Fibroblast of the aortic adventitia (primary cell): ENCODE measurements at places on chromosomes 4 and X.

DNA sequence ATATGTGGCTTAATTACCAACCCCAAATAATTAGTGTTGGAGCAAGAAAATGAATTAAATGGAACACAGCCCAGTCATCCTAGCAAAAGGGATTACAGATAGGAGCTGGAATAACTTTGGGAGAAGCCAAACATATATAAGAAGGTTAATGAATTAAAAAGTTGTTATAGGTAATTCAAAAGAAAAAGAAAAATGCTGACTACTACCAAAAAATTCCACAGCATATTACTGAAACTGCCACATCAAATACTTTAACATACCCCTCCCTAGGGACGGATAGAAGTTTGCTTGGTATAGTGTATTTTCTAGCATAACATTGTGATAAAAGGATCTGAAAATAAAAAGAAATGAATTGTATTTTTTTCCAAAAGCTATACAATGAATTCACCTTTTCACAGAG lies 99.5 kb downstream of the ENOX2 start:
- DNase-seq = no peak

GRCh38 chr4:69075061-69075792 lies 21.0 kb upstream of the UGT2B7 start:
- DNase-seq = no peak

- DNase-seq = no peak
These were observed 22.3 kb upstream of the TMEM150C start for GRCh38 chr4:82583897-82584587.

GRCh38 chr4:164350061-164350460 lies 403.9 kb upstream of the SMIM31 start:
- no peak for DNase-seq

DNA sequence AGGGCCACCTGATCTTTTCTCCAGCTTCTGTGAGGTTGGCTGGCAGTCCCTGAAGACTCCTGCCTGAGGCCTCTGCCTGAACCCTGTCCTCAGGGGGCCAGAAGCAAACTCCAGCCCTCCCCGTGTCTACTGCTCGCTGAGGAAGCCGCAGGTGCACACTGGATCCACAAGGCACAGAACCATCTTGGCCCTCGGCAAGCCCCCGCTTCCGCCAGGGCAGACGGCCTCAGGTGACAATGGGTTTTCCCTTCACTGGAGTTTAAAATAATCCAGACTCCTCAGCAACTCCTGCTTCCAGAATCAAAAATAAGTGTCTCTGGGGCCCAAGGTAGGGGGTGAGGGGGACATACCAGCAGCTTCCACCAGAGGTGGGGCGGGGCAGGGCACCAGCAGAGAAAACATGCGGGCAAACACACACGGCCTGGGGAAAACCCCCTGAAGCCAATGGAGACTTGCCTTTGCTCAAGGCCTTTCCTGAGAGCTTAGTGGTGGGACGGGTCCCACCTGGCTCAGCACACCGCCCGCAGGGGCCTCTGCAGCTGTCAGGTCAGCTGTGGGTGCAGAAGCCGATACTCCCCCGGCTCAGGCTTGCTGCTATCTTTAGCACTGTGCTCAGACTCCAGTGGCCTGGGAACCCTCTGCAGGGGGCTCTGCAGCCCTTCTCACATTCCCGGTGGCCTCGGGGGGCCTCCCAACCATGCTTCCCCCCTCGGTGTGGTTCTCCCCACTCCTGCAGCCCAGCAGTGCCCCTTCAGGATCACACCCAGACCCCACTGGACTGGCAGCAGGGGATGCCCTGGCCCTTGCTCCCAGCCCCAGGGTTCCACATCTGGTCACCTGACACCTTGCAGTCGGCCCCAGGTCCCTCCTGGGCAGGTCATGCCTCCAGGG lies 1.9 kb downstream of the MYL5 start:
- DNase-seq = no peak

DNA sequence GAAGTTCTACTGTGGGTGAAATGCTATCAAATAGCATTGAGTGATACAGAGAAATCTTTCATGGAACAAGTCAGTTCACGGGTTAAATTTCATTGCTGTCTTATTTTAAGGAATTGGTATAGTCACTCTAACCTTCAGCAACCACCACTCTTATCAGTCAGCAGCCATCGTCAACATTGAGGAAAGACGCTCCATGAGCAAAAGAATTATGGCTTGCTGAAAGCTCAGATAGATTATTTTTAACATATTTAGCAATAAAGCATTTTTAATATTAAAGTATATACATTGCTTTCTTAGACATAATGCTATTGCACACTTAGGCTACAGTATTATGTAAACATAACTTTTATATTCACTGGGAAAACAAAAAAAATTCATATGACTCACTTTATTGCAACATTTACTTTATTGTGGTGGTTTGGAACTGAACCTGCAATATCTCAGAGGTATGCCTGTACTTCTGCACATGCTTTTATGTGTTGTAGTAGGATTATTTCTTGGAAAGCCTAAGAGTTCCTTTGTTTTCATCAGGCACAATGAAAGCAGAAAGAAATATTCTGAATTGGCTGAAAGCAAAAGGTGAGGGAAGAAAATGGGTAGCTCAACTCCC lies 586.7 kb downstream of the GBA3 start:
- DNase-seq = peak; percentile 0

DNA sequence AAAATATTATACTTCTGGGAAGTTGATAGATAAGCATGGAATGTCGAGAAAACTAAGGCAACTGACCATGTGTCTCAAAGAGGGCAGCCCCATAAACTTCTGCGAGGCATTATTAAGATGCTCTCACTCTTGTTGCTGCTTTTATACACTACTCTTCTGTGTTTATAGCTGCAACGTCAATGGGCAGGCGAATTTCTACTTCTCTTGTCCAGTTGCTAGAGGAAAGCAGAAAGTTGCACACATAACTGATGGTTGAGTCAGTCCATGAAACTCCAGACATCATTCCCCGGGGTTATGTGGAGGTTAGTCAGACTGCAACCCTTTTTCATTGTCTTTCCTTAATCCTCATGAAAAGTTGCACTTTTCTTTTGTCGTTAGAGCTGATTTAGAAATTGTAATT lies 39.8 kb downstream of the VCX3B start:
- DNase-seq = peak; percentile 12

- DNase-seq = no peak
These were observed 232.5 kb downstream of the ARHGAP10 start for GRCh38 chr4:147964266-147964880.

- peak; percentile 97 for DNase-seq
These were observed 146.0 kb upstream of the CPEB2 start for GRCh38 chr4:14856062-14856933.

- no peak for DNase-seq
These were observed 78.0 kb upstream of the STX18 start for GRCh38 chr4:4619821-4620220.

DNA sequence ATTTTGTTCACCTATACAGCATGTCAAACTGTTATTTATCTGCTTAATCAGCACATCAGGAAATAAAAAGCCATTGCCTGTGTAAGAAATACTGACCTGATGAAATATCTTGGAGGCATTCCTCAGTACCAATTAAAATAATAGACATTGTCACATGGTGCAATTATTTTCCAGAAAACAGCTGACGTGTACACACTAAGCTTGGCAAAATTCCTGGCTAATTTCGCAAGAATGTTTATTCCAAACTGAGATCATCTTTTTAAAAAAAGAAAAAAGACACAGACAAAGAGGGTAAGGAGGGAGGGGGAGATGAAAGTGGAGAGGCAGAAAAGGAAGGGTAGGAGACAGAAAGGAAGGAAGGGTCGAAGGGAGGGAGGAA lies 61.9 kb upstream of the NFKB1 start:
- peak; percentile 97 for DNase-seq

GRCh38 chr4:163110442-163110841 lies 56.2 kb downstream of the NAF1 start:
- DNase-seq = no peak

- peak; percentile 58 for DNase-seq
These were observed 55.7 kb upstream of the SHISA3 start for GRCh38 chr4:42341518-42342026.

DNA sequence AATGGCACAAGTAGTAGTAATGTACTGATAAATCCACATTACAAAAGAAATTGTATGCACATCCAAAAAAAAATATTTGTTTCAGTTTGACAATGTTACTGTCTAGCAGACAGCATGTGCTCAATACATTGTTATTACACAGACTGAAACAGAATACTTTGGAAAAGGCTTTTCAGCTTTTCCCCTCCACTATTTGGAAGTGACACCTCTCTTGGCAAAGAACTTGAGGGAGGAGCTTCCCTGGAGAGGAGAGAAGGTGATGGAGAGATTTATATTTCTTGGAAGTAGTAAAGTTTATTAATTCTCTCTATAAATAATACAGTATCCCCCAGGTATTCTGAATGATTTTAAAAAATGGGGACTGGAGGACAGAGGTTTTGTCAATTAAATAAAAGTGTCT lies 131.8 kb downstream of the SCFD2 start:
- DNase-seq = no peak

DNA sequence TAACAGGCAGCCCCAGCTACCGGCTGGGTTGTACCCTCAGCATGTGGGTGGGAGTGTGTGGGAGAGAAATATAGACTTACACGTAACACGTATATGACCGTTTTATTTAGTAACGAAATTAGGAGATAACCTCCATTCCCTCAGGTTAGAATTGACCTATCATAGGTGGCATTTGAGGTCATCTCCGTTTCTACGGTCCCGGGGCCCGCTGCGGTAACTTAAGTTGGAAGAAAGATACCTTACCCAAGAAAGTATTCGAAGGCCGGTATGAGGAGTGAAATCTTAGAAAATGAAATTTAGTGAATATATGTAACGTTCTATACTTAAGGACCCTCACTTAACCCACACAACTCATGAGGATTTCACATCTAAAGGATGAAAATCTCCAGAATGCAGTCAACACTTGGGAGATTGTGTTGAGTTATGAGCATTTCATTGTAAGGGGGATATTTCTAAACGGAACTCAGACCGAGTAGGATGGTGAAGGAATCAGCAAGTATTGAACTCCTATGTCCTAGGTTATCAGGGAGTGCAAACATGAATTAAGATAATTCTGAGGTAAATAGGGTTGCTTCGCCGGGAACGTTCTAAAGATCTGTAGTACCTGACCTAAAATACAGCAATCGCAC lies 891 bp downstream of the CISD2 start:
- no peak for DNase-seq

GRCh38 chr4:165208221-165208652 lies 876 bp downstream of the KLHL2 start:
- DNase-seq = no peak

- no peak for DNase-seq
These were observed 59.8 kb upstream of the ACSL1 start for GRCh38 chr4:184885602-184886001.

DNA sequence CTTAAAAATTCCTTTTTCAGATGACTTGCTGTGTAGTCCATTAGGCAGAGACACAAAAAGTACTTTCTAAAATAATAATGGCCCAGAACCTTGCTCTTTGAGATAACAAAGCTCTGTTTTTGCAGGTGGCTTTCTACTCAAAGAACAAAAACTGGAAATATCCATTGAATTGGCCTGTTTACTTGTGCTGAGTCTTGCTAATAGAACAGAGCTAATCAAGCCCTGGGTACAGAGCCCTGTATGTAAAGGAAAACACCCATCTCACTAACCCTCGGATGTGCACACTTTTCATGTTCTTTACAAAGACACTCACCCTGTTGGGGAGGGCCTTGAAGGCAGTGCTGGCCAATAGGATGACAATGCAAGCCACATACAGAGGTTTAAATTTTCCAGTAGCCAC lies 27.0 kb upstream of the LNX1 start:
- DNase-seq = no peak

- no peak for DNase-seq
These were observed 107.3 kb downstream of the CPEB2 start for GRCh38 chr4:15109600-15109999.
